B cell (primary cell): ENCODE measurements at places on chromosomes 2 and 18. TPM values are rescaled to one million over a fixed set of nuclear protein-coding genes. Genes with fewer than 3 reads are reported as not detected.

DNA sequence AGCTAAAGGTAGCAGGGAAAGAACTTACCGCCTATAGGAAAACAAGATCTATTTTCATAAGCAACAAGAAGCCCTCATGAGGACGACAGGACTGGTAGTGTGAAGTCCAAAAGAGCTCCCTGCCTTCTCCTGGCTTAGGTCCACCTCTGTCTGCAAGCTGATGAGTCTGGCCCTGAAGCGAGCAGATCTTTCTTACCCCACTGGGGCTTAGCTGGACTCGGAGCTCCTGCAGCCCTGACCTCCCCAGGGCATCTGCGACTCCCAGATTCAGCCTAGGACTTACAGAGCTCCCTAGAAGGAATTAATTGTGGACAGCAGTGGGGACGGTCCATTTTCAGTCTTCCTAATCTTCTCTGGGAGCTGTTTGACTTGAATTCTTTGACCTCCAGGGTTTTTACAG lies 53.7 kb downstream of the MCFD2 start:
- no peak for DNase-seq

The TRIM43 gene
- not detected in 2 replicates for total RNA-seq

The TMEM178A gene
- 0.99 and 1.3 TPM in 2 replicates for total RNA-seq

- no peak for DNase-seq
These were observed 121.9 kb upstream of the MYT1L start for GRCh38 chr2:2452961-2453360.

- no peak for DNase-seq
These were observed 9.4 kb downstream of the ABCG8 start for GRCh38 chr2:43848214-43848613.

DNA sequence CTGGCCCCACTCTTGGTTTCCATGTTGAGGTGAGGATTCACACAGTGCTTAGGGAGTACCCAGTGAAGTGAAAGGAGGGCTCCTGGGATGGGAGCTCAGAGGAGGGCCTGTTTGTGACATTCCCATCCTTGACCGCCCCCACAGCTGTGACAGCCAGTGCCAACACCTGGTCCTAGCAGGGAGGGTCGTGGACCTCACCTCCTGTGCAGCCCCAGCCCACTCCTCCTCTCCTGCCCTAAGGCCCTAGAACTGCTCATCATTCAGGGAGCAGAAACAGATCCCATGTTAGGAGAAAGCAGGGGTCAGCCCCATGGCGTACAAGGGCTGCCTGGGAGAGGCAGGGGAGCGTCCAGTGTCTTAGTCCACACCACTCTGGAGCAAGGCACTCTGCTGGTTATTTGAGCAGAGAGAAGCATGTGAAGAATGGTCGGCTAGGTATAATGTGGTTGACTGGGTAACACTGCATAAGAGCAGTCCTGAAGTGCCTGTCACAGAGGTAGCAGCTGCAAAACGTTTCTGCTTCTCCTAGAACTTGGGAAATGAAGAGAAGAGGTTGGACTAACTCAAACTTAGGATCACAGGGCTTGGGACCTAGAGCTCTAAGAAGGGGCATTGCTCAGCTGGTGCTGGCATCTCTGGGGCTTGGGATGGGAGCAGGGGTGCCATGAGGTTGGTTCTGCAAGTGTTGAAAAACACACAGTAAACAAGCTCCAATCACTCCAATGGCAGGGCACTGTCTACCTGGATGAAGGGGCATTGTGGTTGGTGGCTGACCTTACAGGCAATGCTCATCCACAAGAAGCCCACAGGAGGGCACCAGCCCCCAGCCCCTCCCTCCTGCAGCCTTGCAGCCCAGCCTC lies 55.6 kb downstream of the FAM168B start:
- DNase-seq = no peak

GRCh38 chr18:58490238-58490637 lies 138.7 kb downstream of the ALPK2 start:
- no peak for DNase-seq

The CFAP221 gene
- total RNA-seq = not detected in 2 replicates

The TUBA4B gene
- not detected in 2 replicates for total RNA-seq

- no peak for DNase-seq
These were observed 68.4 kb upstream of the PPP1CB start for GRCh38 chr2:28683100-28683706.
